ENCODE measurements at places on chromosomes 5 and 9.

GRCh38 chr5:3190930-3191329, 404.7 kb upstream of the IRX1 start:
- DNase-seq, result no peak

GRCh38 chr5:664343-664993, 28.7 kb downstream of the TPPP start:
- no peak for DNase-seq

GRCh38 chr5:25301836-25302235, 657.1 kb upstream of the CDH10 start:
- no peak for DNase-seq

- DNase-seq, result no peak
Observed at GRCh38 chr5:157516626-157517325, 56.8 kb downstream of the NIPAL4 start.

DNA sequence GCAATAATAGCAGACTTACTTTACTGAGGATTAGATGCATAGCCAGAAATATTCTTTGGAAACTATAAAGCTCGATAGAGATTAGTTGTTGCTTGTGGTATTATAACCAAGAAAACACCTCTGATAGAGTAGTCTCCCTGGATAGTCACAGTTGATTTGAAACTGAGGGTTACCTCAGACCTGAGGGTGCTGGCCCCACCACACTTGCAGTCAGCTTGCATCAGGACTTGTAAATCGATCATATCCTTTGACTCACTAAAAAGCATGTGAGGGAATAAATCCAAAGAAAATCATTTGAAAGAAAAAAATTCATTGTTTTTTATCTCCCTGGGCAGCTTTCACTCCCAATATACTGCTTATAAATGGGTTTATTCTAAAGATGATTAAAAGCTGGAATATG, 39.4 kb downstream of the GALNT12 start:
- DNase-seq, result no peak

DNA sequence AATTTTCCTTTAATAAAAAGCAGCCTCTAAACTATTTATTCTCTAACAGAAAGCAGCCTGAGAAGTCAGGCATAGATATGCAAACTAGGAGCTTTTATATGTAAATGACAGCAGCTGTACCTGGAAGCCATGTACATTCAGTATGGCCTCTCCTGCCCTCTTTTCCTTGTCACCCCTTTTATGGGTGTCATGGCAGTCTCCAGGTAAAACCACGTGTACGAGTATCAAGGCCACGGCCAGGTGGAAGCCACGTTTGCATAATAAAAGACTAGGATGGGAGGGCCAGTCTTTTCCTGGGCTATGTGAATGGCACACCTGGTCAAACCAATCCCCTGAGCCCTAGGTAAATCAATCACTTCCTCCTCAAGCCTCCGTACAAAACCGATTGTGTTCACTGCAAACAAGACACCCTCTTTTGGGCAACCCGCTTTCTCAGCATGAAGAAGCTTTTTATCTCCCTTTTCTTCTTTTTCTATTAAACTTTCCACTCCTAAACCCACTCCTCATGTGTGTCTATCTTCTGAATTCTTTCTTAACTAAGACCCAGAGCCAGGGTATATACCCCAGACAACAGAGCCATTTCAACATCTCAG, 419.5 kb upstream of the CTNND2 start:
- no peak for DNase-seq

- DNase-seq, result no peak
Observed at GRCh38 chr9:11312966-11313365, 700.2 kb upstream of the PTPRD start.

All from stimulated activated CD8-positive, alpha-beta memory T cell treated with anti-CD3 and anti-CD28 coated beads, Interleukin-7, amount 100 ng/mL, for 1 hour (primary cell).